D341Med (cell line): ENCODE measurements at places on chromosomes 16 and 17.

DNA sequence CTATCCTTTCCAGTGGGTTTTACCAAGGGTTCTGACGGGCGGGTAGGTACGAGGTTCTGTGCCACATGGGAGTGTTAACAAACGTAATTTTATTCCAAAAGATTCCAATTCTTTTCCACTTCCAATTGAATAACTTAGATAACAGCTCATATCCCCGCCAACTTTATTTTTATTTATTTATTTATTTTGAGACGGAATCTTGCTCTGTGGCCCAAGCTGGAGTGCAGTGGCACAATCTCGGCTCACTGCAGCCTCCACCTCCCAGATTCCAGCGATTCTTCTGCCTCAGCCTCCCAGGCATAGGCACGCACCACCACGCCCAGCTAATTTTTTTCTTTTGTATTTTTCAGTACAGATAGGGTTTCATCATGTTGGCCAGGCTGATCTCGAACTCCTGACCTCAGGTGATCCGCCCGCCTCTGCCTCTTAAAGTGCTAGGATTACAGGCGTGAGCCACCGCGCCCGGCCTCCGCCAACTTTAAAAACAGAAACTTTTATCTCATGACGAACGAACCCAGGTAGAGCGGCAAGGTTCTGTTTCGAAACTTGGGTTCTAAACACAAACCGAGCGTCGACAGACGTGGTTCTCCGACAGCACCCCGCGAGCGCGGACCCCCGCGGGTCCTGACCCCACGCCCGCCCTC, 613 bp downstream of the ECI1 start:
- DNase-seq, result no peak

DNA sequence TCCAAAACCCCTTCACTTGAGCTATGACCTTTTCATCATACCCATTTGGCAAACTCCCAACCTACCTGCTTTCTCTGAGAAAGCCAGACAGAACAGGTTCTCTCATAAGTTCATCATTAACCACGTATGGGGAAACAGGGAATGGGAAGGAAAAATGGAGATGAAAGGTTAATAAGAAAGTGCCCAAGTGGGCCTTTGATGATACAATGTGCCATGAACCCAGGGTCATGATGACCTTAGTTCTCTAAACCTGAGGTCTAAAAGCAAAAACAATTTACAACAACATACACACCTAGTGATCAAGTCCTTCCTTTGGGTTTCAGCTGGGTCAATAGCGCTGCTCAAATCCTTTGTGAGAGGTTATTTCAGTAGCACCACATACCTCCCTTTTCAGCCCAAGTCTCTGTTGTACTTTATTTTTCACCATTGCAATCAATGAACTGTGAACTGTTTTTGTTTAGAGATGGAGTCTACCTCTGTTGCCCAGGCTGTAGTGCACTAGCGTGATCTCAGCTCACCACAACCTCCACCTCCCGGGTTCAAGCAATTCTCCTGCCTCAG, 14.5 kb upstream of the RANGRF start:
- DNase-seq, result no peak

DNA sequence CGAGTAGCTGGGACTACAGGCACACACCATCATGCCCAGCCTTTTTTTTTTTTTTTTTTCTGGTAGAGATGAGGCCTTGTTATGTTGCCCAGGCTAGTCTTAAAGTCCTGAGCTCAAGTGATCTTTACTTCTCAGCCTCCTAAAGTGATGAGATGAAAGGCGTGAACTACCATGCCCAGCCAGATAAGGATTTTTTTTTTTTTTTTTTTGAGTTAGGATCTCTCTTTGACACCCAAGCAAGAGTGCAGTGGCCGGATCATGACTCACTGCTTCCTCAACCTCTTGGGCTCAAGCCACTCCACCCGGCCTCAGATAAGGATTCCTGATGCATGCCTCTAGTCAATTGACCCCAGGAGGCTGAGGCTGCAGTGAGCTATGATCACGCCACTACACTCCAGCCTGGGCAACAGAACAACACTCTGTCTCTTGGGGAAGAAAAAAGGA, 11.2 kb upstream of the PLEKHG4 start:
- DNase-seq, result no peak

DNA sequence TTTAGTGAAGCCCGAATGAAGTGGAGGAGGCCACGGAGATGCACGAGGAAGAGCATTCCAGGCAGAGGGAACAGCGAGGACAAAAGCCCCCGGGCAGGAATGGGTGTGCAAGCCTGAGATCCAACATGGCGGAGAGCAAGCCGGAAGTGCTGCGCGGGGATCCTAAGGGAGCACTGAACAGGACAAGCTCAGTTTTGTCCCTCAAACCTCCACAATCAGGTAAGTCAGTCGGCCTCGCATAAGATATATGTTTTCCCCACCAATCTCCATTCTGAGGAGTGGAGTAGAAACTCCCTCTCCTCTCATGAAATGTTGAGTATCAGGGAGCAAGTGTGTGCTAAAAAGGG, 32.9 kb upstream of the USP22 start:
- DNase-seq, result peak; percentile 79

GRCh38 chr17:3636908-3637373, 381 bp downstream of the CTNS start:
- no peak for DNase-seq

- DNase-seq, result no peak
These were observed 30.5 kb downstream of the CDH13 start for GRCh38 chr16:82657239-82657638.

GRCh38 chr17:72774236-72774635, 318.3 kb downstream of the SLC39A11 start:
- no peak for DNase-seq

DNA sequence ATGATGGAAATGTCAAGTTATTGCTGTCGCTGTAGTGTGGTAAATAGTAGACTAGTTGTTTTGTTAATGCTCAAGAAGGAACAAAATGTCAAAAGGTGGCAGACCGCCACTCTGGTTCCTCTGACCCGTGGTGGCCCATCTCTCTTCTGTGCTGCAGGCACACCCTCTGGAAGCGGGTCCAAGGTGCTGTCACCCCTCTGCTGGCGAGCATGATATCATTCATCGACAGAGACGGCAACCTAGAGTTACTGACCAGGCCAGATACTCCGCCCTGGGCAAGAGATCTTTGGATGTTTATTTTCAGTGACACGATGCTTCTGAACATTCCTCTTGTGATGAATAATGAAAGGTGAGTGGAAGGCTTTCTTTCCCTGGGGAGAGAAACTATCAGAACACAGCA, 56.8 kb upstream of the ENDOV start:
- no peak for DNase-seq

- peak; percentile 45 for DNase-seq
These were observed 63.2 kb downstream of the NKD1 start for GRCh38 chr16:50611332-50611934.

DNA sequence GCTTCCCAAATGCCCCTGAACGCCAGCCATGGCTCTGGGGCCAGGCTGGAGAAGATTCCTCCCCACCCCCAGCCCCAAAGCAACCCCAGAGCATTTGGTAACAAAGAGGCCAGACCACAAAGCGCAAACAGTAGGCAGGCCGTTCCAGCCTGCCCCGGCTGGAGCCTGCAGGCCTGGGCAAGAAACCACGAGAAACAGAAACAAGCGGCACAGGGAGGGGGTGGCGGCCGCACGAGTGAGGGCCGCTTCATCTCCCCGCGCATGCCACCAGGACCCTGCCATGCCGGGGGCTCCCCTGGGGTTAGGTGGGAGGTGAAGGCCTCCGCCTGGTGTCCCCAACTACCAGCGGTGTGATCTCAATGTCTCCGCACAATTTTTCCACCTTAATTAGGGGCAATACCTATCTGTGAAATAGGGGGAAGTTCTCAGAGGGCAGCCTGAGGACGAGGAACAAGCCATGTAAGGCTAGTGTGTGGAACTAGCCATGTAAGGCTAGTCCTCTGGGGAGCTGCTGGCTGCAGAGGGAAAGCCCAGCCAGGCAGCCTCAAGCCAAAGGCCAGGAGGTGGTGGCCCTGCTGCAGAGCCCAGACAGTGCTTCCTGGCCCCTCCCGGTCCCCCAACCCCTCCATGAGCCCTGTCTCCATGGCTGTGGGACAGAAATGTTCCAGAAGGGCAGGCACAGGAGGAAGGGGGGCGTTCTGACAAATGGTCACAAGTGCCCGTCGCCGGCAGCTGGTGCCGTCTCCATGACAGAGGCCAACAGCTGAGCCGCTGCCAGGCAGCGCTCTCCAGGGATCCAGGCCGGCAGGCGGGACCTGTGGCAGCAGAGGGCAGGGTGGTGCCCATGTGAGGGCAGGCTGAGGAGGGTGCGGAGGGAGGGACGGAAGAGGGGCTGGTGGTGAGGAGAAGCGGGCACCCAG, 14.5 kb upstream of the MTSS2 start:
- peak; percentile 57 for DNase-seq

DNA sequence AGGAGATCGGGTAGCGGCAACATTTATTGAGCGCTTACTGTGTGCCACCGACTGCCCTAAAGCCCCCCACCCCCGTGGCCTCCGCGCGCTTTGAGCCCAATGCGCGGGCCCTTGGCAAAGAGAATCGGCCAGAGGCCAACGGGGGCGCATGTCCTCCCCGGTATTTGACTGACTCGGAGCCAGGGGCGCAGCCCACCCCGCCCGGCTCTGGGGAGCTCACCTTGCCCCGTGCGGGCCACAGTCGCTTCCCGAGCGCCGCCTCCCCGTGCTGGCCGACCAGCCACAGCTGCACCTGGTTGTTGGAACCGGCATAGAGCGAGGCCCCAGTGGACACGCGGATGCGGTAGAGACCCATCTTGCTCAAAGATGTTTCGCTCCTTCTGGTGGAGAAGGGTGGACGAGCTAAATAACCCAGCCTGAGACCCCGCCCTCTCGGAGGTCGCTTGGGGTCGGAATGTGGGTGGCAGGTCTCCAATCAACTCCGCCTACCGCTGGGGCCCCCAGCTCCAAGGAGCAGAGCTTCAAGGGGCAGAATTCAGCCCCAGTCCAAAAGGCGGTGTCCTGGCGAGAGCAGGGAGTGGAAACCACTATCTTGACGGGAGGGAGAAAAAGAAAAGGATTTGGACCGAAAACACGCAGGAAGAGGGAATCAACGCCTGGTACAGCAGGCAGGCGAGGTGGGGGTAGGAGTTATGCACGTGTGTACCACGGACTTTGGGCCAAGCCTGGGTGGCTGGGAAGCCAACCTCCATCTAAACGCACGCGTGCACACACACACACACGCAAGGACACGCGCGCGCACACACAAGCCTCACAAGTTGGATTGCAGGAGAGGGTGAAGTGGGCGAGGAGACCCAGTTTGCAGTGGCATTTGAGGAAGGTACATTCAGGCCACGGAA, at the start of gene ALOX15:
Gene ALOX15 (minus strand): TSS at position 382 of the 899 bp plus-strand sequence. CDS start 27 bp downstream, at position 355.
- no peak for DNase-seq

DNA sequence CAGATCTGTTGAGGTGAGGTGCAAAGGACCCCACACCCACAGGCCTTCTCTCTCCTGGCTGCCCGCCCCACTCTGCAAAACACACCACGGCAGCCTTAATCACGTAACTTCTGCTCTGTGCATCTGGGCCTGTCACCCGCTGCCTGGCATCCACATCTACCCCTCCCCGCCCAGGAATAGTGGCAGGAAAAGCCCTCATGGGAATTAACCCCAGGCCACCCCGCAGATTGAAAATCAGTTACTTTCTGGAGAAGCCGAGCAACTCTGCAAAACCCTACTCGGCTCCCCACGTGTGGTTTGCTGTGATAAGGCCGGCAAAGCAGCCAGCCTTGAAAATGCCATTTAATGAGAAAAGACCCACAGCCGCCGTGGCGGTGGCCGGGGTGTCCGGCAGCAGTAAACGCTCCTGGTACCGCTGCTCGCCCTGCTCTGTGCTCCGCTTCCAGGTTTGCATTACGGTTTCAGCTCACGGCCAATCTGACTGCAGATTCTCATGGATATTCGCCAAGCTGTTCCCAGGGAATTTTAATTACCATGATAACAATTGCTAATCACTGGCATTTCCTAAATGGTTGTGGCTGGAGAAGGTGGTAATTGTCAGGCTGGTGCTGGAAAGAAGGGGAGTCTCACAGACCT, 78.0 kb upstream of the DOC2B start:
- DNase-seq, result no peak

GRCh38 chr16:4392382-4393239, 21.0 kb downstream of the VASN start:
- no peak for DNase-seq

- no peak for DNase-seq
These were observed 1199.3 kb downstream of the CDH11 start for GRCh38 chr16:63922560-63922959.

DNA sequence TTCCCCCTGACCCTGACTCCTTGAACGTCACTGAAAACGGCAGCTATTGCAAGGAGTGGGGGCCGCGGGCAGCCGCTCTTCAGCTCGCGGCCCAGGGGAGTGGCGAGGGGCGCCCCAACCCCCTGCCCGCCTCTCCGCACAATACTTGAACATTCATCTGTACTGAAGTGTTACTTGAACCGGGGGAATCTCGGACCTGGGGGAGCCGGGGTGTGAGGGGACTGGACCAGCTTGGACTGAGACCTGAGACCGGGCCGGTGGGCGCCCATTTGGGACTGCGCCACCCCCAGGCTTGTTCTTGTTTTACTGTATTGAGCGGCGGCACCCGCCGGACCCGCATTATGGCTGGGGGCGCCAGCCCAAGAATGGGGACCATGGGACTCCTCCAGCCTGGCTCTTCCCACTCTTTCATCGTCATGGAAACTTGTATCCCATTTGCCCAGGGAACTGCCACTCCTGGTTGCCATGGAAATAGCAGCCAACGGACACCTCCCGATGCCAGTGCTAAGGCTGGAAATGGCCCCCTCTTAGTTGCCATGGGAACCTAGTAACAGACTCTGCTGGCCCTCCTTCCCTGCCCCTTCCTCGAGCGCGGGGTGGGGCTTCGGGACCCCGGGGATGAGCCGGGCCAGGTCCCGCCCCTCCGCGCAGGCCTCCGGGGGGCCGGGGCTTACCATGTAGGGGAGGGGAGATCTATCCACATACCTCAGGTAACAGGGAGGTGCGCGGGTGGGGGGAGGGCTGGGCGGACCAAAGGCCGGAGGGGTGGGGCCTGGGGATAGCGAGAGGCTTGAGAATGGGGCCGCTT, 805 bp upstream of the ORAI3 start:
- DNase-seq, result no peak

DNA sequence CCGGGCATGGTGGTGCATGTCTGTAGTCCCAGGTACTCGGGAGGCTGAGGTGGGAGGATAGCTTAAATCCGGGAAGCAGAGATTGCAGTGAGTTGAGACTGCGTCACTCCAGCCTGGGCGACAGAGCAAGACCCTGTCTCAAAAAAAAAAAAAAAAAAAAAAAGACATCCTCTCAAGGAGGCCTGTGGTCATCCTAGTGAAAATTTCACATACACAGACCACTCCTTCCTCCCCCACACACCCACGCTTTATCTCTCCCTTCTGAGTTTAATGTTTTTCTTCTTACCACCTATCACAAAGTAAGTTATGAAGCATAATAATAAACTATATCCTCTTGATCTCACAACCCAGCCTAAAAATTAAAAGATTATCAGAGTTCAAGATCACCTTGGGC, 1.3 kb upstream of the NOL11 start:
- DNase-seq, result no peak
